Posterior vena cava (tissue), 2 donors: ENCODE measurements at places on chromosomes 6 and 20.

DNA sequence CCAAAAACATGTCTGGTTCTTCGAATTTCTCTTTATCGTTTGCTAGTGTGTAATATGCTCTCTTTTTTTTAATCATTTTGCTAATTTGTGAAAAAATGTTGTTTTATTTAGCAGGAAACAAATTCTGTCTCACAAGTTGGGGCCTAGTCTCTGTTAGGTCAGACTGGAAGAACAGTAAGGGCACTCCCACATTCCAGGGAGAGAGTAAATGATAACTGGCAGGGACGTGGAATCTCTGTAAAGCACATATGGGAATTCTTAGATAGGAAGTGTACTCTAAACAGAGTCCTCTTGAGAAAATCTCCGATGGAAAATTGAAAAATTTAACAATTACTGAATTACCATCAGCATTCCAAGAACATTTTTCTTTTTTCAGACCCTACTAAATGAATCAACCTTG is 16.4 kb upstream of the CCDC28A start:
- no peak for DNase-seq

- peak; percentile 57 for DNase-seq
Observed at GRCh38 chr20:47174456-47175243, 181.8 kb downstream of the ZMYND8 start.

- no peak for DNase-seq
Observed at GRCh38 chr6:98579079-98579478, 255.3 kb upstream of the POU3F2 start.

- DNase-seq: no peak
Observed at GRCh38 chr20:50516180-50516934, 6.2 kb downstream of the PTPN1 start.

DNA sequence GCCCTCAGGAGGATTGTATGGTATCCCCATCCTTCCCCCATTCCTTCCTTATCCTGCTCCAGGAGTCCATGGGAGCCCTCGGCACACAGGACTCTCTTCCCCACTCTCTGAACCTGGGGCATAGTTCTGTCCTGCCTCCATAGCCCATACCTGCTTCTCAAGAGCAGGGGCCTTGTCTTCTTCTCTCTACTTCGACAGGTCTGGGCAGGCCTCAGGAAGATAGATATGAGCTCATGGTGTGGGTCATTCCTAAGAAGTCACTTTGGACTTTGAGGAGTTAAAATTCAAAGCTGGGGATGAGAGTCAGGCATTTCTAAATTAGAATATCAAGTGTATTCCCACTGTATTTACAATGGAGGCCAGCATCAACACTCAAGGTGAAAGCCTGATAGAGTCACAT is 8.4 kb upstream of the ADA start:
- no peak for DNase-seq

GRCh38 chr20:50584687-50585086 is 74.5 kb downstream of the PTPN1 start:
- peak; percentile 13 for DNase-seq

GRCh38 chr20:16216227-16216913 is 356.9 kb downstream of the KIF16B start:
- DNase-seq: no peak

DNA sequence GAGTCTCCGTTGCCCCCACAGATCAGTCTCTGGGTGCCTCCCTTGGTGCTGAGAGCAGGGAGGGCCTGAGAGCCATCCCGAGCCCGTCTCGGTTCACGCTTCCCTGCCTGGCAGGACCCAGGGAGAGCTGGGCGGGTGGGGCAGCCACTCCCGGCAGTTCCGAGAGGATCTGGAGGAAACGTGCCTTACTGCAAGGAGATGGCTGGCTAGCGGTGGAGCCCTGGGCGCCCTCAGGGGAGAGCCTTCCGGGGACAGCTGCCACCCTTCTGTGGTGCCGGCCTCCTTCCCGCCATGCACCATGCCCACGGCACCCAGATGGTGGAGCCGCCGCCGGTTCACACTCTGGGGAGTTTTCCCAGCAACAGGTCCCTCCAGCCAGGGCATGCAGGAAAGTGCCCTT is 45.8 kb upstream of the SLCO4A1 start:
- DNase-seq: no peak

DNA sequence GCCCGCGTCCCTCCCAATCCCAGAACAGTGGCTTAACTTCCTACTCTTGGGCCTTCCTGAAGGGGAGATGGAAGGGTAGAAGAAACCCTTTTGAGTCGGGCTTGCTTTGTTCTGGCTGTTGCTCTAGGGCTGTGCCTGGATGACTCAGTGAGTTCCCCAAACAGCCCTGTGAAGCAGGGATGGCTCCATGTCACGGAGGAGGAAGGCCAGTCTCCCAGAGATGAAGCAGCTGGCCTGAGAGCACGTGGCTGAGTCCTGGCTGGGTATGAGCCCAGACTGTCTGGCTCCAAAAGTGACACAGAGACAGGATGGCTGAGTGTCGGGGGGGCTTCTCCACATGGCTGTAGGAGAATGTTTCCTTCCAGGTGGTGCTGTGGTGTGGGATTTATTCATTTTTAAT is 4.6 kb downstream of the SYTL3 start:
- DNase-seq: peak; percentile 92

DNA sequence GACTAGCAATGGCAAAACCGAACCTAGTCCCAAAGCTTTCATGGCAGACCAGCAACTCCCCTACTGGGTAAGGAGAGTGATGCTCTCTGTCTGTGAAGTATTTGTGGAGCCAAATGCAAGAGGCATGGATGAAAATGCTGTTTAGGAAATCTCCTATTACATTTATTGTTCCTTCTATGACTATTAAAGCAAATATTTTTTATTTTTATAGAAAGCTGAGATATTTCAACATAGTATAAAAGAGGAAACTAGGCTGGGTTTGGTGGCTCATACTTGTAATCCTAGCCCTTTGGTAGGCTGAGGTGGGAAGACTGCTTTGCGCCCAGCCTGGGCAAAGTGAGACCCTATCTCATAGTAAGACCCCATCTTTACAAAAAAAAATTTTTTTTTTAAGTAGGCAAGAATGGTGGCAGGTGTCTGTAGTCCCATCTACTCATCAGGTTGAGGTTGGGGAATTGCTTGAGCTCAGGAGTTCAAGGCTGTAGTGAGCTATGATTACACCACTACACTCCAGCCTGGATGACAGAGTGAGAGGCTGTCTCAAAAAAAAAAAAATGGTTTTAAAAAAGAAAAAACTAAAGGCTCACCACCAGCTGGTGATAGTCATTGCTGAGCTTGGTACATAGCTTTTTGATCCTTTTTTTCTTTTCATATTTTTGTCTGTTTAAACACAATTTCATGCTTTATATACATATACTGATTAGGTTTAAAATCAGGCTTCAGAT is 11.3 kb downstream of the KDM1B start:
- no peak for DNase-seq

DNA sequence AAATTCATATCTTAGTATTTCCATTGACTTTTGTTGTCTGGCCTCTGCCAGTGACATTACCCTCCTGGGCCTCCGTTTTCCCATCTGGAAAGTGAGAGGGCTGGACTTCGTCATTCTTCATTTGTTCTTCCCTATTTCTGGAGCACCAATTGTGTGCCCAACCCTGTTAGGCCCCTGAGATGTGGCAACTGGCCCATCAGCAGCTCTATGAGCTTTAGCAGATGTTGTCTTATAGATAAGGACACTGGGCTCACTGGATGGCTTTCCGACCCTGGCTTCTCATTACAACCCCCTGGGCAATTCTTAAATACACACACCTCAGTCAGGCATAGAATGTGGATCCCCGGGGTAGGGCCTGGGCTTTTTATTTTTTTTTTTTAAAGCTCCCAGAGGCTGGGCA is 14.7 kb downstream of the PABPC1L start:
- no peak for DNase-seq

GRCh38 chr20:58791286-58791685 is 59.4 kb downstream of the GNAS-AS1 start:
- no peak for DNase-seq

DNA sequence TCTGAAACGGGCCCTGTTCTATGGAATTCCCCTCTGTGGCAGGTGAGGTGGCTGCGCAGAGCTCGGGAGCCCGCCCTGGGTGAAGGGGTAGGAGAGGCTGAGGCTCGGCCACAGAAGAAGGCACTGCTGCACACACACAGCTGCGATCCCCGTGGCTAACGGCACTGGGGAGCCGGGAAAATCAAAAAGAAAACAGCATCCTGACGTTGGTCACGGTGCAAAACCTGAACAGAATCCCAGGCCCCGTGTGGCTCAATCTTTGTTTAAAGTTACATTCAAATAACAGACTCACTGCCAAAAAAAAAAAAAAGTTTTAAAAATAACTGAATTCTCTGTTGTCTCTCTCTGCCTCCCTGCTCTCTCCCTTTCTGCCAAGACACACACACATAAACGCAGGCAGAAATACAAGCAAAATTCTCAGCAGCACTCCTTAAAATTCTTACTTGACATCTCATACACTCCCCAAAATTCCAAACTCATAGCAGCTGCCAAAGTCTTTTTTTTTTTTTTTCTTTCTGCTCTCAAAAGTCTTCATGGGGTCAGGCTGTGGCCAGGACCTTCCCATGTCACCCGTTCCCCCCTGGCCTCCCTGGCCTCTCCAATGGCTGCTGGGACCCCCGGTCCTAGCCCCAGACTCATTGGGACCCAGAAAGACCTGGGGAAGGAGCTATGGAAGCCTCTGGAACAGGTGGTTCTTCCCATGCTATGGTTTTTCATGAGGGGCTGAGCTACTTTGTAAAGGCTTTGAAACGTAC is 248.8 kb downstream of the TTLL2 start:
- DNase-seq: peak; percentile 79

DNA sequence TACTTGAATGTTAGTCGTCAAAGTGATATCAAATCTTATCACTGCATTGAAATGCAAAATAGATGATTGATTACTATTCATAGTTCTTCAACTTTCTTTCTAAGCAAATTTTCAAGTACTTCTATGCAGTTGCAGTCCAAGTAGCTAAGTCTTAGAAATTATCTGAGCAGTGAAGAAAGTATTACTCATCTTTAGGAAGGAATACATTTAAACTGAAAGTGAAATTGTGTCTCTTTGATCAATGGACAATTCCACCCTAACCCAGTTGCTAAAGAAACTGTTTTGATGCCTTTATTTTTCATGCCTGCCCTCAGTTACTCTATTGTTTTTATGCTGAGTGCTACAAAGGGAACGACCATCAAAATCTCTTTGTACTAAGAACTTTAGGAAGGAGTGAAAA is 337.4 kb downstream of the GRIK2 start:
- DNase-seq: no peak

- no peak for DNase-seq
Observed at GRCh38 chr6:2221726-2222274, 23.6 kb downstream of the GMDS start.

DNA sequence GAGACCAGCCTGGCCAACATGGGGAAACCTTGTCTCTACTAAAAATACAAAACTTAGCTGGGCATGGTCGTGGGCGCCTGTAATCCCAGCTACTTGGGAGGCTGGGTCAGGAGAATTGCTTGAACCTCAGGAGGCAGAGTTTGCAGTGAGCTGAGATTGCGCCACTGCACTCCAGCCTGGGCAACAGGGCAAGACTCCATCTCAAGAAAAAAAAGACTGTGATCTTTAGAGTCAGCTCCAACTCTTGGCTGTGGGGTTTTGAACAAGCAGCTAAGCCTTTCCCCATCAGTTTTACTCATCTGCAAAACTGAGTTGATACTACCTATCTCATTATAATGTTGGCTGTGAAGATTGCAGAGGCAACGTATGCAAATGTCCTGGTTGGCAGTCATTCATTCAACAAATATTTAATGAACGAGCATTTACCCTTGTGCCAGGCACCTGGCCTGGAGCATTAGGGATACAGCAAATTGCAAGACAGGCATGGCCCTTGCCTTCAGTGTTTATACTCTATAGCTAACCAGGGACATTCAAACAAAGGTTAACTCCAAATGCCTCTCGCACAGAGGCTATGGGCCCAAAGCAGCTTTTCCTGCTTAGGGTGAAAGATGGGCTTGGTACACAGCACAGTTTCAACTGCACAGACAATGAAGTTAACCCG is 37.8 kb downstream of the ILRUN start:
- no peak for DNase-seq

DNA sequence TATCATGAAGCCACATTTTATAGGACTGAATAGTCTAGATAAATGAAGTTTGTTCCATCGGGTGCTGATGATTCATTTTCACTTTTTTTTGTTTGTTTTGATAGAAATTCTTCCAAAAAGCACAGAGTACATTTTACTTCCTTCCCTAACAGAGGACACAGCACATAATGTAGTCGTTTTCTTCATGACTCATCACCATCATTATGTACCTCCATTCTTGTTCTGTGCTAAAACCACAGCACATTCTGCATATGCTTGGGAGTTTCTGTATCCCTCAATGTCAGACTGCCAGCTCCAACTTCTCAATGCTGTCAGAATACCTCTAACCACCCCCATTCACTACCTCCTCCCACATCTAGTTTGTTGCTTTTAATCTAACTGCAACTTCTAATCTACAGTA is 1004.9 kb upstream of the ADGRB3 start:
- no peak for DNase-seq
